A549 treated with ZK216348 at 1 μM for 4 hours (cell line): ENCODE measurements at places on chromosomes 7 and 10. TPM values are rescaled to one million over a fixed set of nuclear protein-coding genes. Genes with fewer than 3 reads are reported as not detected.

The CPA4 gene
- 3.7 to 5.0 TPM (median 4.5 TPM) in 5 replicates for total RNA-seq

The PRKCQ gene
- 3.9 to 4.8 TPM (median 4.3 TPM) in 5 replicates for total RNA-seq

The HOXA1 gene
- total RNA-seq = 2.7 to 4.7 TPM (median 3.8 TPM) in 5 replicates

The ATP5MK gene
- total RNA-seq = 413 to 657 TPM (median 444 TPM) in 5 replicates

The ADRB1 gene
- total RNA-seq = 0.70 to 1.4 TPM (median 1.2 TPM) in 5 replicates

The RARRES2 gene
- total RNA-seq = not detected in 5 replicates
